Activated CD8-positive, alpha-beta memory T cell treated with anti-CD3 and anti-CD28 coated beads for 4 hours (primary cell): ENCODE measurements at places on chromosomes 2 and 18.

GRCh38 chr2:16382451-16382850 lies 283.2 kb downstream of the CYRIA start:
- DNase-seq = no peak

DNA sequence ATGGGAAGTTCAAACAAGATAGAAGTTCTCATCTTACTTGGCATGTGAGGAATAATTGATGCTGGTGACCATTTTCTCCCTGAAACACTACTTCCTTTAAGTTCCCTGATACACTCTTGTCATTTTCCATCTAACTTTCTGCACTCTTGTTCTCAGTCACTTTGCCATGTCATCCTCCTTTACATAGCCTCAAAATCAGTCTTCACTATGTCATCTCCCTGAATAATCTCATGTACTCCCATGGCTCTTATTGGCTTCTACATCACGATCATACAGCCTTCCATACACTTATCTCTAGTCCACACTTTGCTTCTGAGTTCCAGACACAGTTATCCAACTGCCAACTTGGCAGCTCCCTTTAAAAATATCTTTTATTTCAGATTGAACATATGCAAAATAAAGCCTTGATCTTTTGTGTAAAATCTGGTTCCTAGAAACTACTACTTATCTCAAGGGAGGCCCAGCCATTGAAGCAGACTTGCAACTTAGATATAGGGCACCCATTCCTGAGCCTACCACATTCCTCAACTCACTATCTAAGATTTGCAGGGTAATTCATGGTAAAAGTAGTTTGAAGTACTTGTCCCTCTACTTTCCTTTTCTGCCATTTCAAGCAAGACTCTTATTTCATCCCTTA lies 1070.2 kb upstream of the NXPH2 start:
- DNase-seq = no peak

- no peak for DNase-seq
Observed at GRCh38 chr2:158142568-158143332, 41.1 kb downstream of the UPP2 start.

DNA sequence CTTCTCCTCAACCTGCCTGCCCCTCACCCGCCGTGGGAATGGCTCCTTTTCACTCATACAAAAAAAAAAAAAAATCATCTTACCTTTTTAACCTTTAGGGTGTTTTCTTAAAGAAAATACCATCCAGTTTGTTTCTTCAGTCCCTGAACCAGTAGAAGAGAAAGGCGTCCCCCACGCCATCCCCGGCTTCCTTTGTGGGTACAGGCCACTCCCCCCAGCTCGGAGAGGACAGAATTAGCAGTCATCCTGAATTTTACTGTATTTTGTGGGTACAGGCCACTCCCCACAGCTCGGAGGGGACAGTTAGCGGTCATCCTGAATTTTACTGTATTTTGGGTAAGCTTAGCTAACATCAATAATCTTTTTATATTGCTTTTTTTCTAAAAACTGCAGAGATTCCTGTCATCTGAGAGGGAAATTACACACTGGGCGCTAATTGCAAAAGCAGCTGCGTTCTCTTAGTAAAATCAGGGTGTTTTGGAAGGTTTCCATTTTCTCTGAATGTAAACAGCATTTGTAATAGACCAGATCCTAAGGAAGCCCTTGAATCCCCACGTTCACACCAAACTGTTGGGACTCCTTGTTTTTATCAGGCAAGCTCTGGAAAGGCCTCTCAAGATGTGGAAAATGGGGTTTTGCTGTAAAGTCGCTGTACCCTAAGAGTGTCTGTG lies 72.5 kb downstream of the NFATC1 start:
- no peak for DNase-seq

DNA sequence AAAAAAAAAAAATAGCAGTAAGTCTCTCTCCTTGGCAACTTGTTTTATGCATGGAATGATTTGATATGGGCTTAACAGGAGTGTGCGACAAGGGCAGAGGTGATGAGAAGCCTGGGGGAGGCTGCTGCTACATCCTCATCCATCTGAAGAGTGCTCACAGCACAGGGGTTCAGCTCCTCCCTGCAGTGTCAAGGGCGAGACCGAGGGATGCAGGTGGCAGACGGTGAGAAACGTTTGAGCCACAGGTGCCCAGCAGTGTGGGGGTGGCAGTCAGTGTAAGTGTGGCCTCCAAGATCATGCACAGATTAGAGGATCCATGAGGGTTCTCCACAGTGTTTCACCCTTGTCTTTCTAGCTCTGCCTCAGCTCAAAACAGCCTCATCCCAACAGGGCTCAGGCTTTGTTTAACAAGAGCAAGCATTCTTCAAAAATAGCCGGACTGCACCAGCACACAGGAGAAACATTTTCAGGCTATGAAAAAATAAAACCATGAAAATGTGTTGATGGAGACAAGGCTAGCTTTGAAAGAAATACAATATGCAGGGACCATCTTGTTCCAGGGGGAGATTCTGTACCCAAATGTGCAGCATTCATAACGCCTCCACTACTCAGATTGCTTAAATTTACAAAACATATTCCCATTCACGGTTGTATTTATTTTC lies 324.5 kb upstream of the MYT1L start:
- DNase-seq = no peak

GRCh38 chr2:55099878-55100820 lies 49.9 kb upstream of the RTN4 start:
- no peak for DNase-seq

GRCh38 chr2:29777161-29777560 lies 144.2 kb downstream of the ALK start:
- DNase-seq = no peak

DNA sequence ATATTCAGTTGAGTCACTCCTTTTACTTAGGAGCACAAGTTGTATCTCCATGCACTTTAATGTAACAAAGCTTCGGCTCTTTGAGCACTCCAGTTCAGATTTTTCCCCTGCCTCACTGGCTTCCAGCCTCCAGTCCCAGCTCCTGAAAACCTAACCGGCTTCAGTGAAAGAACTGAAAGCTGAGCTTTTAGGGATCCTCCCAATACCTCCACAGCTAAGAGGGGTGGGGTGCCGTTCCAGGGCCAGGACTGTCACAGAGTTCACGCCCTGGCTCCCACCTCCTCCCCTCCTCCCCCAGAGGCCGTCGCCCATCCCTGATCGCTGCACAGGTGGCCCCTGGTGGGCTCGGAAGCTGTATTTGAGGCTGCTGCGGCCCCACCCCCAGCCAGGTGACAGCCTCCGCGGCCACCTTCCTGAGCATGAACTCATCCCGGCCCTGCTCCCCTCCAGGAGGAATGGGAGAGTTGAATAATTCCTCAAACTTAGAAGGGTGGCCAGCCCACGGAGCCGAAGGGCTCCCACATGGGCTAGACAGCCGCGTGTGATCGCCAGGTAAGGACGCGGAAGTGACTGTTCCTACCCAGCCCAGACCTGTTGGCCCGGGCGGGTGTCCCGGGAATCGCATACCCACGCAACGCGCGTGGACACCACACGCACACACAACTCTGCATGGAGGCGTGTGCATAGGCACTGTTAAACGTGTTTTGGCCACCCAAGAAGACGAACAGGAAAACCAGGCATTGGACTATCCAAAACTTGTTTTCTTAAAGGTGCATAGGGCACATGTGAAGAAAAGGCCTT lies 1.8 kb downstream of the MYO5B start:
- no peak for DNase-seq

DNA sequence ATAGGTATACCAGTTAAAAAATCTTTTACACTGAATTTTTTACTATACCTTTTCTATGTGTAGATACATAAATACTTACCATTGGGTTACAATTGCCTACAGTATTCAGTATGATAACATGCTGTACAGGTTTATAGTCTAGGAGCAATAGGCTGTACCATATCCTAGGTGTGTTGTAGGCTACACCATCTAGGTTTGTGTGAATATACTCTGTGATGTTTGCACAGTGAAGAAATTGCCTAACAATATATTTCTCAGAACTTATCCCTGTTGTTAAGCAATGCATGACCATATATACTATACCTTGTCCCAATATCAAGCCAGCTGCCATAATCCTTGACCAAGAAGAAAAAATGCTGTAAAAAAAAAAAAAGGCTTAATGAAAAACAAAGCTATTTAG lies 114.5 kb downstream of the PIGN start:
- no peak for DNase-seq

GRCh38 chr2:70850925-70851324 lies 15.3 kb upstream of the CD207 start:
- no peak for DNase-seq

- no peak for DNase-seq
Observed at GRCh38 chr18:28406533-28406932, 229.6 kb upstream of the CDH2 start.

- DNase-seq = no peak
Observed at GRCh38 chr2:129803871-129804270, 175.6 kb upstream of the RAB6C start.

- no peak for DNase-seq
Observed at GRCh38 chr2:100952512-100952911, 49.6 kb upstream of the RPL31 start.

DNA sequence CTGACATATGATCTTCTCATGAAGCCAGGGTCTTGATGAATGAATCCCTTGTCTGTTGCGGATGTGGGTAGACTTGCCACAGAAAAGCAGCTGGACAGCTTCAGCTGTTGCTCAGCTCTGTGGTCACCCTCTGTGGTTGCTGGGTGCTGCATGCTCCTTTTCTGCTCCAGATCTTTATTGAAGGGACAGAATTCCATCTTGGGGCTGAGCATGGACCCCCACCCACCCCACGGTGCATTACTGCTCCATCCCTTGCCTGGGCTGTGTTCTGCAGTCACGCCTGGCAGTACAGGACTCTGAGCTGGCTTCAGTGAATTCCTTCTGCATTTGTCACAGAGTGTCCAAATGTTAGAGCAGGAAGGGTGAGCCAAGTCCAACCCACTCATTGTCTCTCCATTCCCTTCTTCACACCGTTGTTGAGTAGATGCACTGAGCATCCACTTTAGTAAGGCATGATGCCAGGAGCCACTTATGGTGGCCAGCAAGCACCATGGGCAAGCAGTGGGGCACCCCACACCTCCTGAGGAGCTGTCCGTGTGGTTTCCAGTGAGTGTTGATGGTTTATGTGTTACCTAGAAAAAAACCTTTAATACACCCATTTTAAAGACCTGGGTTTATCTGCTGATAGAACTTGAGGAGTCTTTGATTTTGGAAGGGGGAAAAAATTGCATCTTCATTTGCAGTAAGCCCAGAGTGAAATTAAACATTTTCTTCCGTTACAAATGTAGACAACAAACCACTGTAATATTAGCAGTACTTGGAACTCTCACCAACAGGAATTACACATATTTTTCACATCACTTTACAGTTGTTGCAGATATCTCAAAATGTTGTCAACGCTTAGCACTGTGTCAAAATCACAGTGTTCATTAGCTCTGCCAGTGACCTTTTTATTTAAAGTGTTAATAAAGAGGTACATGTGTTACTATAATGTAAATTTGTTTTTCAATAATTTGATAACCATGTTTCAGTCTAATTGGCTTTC lies 14.7 kb upstream of the ITGB6 start:
- DNase-seq = no peak

DNA sequence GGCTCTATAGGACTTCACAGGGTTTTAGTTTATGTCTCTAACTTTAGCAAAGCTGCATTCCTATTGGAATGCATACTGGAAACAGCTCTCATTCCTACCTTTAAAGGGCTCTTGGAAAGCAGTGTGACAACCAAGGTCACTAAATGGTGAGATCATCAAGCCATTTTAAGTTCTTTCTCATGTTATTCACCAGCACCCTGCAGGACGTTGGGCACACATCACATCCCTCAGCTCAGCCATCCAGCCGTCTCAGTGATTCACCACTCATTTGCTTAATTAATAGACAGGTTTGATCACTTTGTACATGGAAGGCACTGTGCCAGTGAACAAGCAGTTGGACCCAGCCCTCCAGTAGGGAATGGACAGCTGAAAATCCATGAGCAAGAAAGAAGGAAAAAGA lies 32.2 kb upstream of the RBM44 start:
- DNase-seq = no peak

DNA sequence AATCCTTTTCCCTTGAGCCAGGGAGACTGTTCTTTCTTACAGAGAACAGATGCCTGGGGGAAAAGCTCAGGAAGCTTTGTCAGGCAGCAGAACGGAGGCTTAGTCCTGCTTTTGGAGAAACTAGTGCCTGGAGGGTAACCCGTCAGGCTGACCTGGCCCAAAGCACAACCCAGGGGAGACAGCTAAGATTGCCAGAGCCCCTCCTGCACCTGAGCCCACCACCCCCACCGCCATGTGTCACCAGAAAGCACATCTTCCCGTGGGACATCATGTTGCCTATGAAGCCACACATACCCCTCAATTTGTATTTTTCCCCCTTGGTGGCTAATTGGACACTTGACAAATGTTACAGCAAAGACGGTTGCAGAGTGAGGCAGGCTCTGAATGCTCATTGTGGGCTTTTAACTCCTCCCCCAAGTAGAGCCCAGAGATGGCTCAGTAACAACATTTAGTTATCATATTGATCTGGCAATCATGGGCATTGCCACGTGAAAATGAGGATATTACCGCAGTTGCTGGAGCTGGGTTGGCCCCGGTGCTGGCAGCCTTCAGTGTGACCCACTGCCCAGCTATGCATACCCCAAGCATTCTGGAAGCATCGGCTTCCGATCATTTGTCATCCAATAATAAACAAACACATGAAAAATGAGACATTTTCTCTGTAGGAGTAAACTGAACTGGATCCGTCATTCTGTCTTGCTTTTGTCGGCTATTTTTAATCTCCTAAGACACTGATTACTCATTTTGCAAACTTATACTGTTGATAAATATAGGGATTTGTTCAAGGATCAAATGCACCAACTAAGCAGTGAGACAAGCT lies 229.5 kb downstream of the ATAD2B start:
- DNase-seq = no peak

DNA sequence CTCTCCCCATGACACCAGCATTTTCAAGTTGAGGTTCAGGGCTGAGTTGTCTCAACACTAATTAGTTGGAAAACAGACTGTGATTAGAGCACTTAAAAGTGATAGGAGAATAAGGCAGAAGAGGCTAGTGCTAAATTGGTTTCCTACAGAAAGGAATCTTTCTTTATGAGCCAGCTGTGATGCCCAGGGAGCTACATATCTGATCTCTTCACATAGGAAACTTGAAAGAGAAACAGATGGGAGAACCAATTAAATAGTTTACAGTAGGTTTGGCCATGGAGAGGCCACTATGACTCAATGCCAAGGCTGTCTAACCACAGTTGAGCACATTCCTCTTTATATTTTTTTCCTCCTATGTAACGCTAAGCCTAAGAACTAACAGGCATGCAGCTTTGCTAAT lies 418.3 kb upstream of the CYRIA start:
- no peak for DNase-seq
